ENCODE measurements at places on chromosomes 2 and 18. TPM values are rescaled to one million over a fixed set of nuclear protein-coding genes. Genes with fewer than 3 reads are reported as not detected.

Gene SCN3A
- 1.00 TPM for total RNA-seq

Gene SLC16A14
- total RNA-seq = 4.1 TPM

Gene ASAP2
- total RNA-seq = 15.1 TPM

Gene LIPT1
- total RNA-seq = 4.6 TPM

Gene CSRNP3
- total RNA-seq = 0.57 TPM

Gene CGREF1
- total RNA-seq = 7.0 TPM

Gene TFCP2L1
- not detected for total RNA-seq

Data from smooth muscle cell of bladder (primary cell).